ENCODE measurements at places on chromosomes 1 and 21.

DNA sequence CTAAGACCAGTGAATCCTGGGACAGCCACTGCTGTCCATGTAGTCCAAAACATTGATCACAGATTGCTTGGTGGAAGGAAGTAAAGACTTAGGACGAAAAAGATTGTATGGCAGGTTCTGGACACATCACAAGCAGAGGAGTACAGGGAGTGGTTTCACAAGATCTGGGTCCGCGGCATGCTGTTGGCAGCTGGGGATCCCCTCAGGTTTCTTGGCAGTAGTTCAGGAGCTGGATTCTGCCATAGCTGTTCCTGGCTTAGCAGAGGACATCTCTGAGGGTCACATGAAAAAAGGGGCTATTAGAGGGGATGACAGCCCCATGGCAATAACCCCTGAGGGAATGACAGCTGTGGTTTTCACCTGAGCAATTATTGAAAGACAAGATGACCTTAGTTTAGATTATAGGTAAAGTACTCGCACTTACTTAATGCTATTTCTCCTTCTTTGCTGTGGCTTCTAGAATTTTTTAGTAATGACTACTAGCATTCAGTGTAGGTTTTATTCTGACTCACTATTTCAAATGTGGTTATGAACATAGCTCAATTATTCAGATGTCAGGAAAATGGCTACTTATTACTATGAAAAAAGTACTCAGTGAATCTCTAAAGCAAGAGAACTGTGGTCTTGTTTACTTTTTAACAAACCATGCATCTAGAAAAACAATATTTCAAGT is 8.2 kb downstream of the KRTAP27-1 start:
- no peak for DNase-seq

DNA sequence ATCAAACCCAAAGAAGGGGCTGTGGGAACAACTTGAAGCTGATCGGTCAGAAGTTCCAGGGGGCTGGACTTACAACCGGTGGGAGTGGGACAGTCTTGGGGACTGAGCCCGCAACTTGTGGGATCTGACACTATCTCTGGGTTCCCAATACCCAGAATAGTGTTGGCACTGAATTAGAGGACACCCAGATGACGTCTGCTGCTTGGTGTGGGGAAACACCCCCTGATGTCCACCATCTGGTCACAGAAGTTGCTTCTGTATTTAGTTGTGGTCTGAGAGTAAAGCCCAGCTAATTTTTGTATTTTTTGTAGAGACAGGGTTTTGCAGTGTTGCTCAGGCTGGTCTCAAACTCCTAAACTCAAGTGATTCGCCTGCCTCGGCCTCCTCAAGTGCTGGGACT is 28.8 kb downstream of the SERBP1 start:
- no peak for DNase-seq

GRCh38 chr1:117216718-117217117 is 6.0 kb upstream of the VTCN1 start:
- no peak for DNase-seq

DNA sequence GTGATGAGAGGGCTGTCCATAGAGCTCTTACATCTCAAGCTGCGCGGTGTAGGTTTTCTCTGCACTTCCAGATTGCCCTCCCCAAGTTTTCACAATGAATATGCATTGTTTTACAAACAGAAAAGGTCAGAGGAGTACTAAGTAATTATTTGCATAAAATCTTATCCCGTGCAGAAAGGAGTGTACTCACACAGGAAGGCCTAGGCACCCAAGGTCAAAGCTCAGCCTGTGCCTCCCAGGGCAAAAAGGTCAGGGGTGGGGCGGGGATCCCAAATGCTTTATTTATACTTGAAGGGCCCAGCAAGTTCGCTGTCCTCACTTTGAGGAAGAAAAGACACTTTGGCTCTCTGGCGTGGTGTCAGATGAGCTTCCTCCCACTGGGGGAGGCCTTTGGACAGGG is 10.3 kb upstream of the KCNE1 start:
- no peak for DNase-seq

- DNase-seq: peak; percentile 82
Observed at GRCh38 chr1:39657923-39658485, 13.9 kb downstream of the NT5C1A start.

GRCh38 chr1:197980457-197980856 is 63.3 kb downstream of the LHX9 start:
- DNase-seq: no peak

- DNase-seq: no peak
Observed at GRCh38 chr1:78586572-78586971, 33.7 kb upstream of the IFI44L start.

DNA sequence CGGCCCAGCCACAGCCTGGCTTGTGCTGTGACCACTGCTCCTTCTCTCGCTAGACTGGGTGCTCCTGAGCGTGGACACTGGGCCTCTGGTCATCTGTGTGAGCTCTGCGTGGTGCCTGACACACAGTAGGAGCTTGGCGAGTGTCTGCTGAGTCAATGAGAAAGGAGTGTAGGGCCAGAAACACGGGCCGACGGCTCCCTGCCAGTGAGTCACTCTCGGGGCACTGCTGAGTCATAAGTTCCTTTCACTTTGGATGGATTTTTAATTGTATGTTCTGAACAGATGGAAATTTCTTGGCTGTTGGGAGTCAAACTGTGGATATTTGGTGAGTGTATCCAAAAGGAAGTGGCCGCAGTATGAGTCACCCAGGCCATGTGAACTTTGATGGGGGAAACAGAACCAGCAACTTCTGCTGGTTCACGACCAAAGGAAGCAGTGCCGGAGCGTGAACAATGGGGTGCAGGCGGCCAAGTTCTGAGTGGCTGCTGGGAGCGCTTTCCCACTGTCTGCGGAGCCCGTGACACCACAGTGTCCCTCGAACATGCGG is 41.0 kb upstream of the COL18A1 start:
- DNase-seq: peak; percentile 67

DNA sequence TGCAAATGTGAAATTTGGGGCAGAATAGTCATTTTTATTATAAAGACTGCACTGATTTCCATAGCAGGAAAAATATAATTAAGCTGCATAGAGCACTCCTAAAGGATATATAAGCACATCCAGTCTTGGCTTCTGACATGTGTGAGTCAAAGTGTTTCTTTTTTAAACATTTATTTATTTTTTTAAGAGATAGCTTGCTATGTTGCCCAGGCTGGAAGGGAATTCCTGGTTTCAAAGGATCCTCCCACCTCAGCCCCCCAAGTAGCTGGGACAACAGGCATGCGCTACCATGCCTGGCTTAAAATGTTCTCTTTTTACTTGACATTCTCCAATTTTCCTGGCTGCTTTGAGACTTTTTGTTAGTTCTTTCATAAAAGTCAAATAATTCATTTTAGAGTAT is 126.1 kb downstream of the HMCN1 start:
- DNase-seq: no peak

GRCh38 chr1:173448945-173449344 is 28.2 kb upstream of the PRDX6 start:
- DNase-seq: no peak

DNA sequence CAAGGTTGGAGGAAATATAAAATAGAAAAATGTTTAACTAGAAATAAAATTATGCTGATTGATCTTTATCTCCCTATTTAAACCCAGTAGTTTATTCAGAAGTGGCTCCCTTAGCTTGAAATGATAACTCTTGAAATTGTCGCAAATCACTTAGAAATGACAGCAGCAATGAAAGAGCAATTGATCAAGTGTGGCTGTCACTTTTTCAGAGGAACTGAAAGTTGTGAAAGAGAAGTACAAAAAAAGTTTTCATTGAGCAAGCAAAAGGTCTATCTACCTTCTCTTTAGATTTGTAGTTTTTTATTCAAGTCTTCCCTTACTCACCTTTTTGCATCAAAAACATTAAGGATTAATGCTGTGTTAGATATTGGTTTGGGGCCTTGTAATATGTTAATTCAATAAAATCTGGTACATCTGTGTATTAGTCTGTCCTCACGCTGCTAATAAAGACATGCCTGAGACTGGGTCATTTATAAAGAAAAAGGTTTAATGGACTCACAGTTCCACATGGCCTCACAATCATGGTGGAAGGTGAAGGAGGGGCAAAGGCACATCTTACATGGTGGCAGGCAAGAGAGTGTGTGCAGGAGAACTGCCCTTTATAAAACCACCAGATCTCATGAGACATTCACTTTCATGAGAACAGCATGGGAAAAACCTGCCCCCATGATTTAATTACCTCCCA is 48.3 kb downstream of the LRRC8C start:
- no peak for DNase-seq

GRCh38 chr1:25790472-25790871 is 9.5 kb upstream of the SELENON start:
- DNase-seq: no peak

DNA sequence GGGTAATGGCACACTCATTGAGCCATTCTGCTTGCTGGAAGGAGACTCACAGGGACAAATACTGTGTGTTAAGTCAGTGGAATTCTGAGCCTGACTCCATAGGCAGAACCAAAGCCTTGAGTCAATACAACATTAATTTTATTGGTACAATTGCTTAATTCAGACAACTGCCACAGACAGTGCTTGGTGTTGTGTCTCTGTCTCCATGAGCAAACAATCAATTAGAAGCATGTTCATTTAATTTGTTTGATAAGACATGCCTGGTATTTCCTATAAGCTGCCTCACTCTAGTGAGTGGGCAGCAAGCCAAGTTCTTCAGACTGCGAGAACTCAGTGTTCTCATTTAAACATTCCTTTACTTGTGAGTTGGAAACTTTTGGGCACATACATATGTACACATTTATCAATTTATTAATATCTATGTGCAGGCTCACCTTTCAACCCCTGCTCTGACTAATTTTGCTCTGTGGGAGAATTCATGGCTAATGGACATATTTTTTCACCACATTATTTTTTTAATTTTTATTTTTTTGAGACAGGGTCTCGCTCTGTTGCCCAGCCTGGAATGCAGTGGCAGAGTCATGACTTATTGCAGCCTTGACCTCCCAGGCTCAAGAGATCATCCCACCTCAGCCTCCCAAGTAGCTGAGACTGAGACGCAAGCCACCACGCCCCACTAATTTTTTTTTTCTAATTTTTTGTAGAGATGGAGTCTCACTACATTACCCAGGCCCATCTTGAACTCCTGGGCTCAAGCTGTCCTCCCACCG is 4.5 kb upstream of the SRSF10 start:
- no peak for DNase-seq

DNA sequence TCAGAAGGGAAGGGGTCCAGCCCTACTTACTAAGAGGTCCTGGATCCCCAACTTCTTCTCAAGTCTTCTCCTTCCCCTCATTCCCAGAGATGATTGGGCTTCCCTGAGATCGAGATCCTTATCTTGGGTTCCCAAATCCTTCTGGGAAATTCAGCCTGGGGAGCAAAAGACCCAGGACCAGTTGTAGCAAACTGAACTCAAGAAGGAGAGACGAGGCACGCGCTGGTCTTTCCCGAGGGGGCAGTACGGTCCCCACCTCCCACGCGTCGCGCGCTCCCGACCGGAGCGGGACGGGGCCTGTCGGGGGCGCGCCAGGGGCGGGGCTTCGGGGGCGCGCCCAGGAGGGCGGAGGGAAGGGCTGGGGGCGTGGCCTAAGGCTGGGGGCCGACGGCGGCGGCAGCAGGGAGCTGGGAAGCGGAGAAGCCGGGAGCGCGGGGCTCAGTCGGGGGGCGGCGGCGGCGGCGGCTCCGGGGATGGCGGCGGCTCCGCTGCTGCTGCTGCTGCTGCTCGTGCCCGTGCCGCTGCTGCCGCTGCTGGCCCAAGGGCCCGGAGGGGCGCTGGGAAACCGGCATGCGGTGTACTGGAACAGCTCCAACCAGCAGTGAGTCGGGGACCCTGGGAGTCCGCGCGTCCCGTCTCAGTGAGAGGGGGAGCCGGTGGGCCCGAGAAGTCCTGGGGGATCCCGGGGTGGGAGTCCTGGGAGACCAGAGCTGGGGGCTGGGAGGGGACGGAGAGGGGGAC is at the start of gene EFNA3:
EFNA3 (plus strand) TSS at position 369 of the 741 bp plus-strand sequence; CDS start at position 474, 105 bp downstream.
- DNase-seq: peak; percentile 68

- no peak for DNase-seq
Observed at GRCh38 chr1:35559317-35559944, 1.8 kb downstream of the NCDN start.

DNA sequence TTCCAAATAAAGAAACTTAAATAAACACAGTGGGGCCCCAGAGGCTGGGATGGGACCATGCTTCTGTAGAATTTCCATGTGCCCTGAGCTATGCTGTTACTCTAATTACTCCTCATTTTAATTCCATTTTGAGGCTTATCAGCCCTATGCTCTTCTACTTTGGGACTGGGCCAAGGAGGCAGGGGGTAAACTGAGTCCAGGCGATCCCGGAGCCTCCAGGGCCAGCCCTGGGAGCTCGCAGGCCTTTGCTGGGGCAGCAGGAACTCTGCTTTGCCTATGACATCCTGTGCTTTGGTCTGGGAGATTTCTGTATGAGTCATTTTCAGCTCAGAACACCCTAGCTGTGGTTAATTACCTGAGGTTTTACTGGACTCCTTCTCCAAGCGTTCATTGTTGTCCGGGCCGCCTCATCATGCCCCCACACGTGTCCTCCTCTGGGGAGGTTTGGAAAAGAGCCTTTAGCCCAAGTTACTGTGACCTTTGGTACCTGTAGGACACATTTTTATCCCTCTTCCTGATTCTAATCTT is 95.7 kb downstream of the RHOU start:
- peak; percentile 64 for DNase-seq

DNA sequence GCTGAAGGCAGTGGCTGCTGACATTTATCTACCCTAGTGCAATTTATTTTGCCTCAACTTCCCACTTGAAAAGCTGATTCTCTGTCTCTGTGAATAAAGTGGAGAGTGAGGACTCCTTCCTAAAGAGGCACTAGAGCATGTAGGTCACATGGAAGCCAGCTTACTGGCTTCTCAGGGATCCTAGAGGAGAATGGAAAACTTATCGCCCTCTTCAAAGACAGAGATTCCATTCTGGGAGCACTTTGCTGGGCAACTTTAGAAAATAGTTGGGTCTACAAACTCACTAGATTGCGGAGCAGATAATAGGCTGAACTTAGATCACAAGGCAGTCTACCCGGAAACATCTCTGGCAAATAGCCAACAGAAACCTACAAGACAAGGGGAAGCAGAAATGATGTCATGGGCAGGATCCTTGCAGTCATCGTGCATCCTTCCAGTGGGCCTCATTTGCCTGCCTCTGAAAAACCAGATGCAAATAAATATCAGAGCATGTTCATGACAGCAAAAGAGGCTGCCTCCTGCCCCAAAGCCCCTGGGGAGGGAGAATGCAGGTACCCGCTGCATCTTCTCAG is 104.8 kb upstream of the BARHL2 start:
- no peak for DNase-seq

DNA sequence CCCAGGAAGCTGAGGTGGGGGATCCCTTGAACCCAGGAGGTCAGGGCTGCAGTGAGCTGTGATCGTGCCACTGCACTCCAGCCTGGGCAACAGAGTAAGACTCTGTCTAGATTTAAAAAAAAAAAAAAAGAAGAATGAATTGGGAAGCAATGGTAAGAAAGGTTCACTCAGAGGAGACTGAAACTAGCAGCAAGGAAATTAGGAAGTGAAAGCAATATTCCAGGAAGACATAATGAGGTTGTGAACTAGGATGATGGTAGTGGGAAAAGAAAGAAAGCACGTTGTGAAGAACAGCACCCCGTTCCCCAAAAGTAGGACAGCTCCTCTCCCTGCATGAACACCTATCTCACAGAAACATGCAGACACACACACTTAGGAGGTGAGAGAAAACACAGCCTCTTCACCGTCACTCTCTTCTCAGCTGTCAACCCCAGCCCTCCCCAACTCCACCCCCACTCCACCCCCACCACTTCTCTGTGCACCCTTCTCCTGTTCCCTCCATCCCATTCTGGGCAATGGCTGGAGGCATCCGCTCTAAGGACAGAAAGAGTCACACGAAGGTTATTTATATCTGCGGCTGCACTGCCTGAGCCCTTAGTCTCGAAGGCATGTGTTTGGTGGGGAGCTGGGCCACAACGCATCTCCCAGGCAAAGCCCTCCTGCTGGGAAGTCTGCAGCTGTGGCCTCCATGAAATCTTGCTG is 101.8 kb upstream of the LPGAT1 start:
- no peak for DNase-seq
